ENCODE measurements at places on chromosomes 5 and 9. TPM values are rescaled to one million over a fixed set of nuclear protein-coding genes. Genes with fewer than 3 reads are reported as not detected.

GRCh38 chr9:88959727-88960469, 31.4 kb upstream of the S1PR3 start:
- no peak for DNase-seq
- H3K36me3 ChIP-seq = no peaks in the 10 kb centered on the region
- peaks cover 9% of the 10 kb centered on the region for H3K27me3 ChIP-seq
- H3K4me1 ChIP-seq = no peaks in the 10 kb centered on the region
- H3K4me3 ChIP-seq = no peak overlapping the region

DNA sequence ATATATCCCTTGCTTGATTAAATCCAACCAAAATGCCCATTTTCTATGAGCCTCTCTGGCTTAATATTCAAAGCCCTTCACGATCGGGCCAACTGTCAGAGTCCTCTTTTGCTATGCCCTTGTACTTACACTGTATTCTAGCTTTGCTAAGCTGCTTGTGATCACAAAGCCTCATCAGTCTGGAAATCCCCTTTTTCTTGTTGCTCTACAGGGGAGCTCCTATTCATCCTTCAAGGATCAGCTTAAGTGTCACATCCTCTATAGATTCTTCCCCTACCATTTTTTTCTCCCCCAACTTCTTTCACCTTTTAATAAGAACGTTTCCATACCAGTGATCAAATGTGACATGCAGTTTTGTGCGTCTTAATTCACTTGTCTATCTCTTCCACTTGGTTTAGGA, 450.4 kb upstream of the CHD1 start:
- no peaks in the 10 kb centered on the region for H3K27me3 ChIP-seq
- no peak for DNase-seq
- no peak overlapping the region for H3K27ac ChIP-seq

GRCh38 chr5:179376701-179377420, 31.6 kb upstream of the ADAMTS2 start:
- no peak for DNase-seq
- peaks cover 3% of the 10 kb centered on the region for H3K4me1 ChIP-seq
- H3K27me3 ChIP-seq = no peaks in the 10 kb centered on the region
- H3K36me3 ChIP-seq = no peaks in the 10 kb centered on the region
- no peak overlapping the region for H3K27ac ChIP-seq

- no peak for DNase-seq
- no peak overlapping the region for H3K4me3 ChIP-seq
- no peaks in the 10 kb centered on the region for H3K36me3 ChIP-seq
- H3K4me1 ChIP-seq = peaks cover 3% of the 10 kb centered on the region
Measured at GRCh38 chr9:91282292-91282691, 79.4 kb downstream of the AUH start.

DNA sequence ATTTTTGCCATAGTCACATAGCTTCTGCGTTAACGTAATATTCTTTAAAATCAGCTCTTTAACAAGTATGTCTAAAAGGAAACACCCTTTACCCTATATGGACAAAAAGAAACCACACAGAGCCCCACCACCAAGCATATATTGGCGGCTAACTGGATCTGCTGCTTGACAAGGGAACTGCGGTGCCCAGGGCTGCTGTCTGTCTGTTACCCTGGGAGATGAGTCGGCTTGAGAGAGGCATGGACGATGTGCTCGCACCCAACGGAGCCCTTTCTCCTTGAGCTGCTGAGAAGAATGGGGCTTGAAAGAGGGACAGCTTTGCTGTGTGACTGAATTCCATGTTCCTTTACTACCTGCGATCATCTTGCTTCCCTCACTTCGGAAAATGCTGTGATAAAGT, 158.6 kb upstream of the SHB start:
- H3K4me3 ChIP-seq = no peak overlapping the region
- H3K27ac ChIP-seq = no peak overlapping the region
- DNase-seq = peak; percentile 62

PCDHGB2 gene
- polyA plus RNA-seq = 5.7 TPM

TMEM250 gene
- 13.3 TPM for polyA plus RNA-seq

HSPA4 gene
- 89.1 TPM for polyA plus RNA-seq

Data from fibroblast of lung (primary cell).